ENCODE measurements at places on chromosomes 1 and 21.

- peaks cover 13% of the 10 kb centered on the region for H3K4me1 ChIP-seq
- no peaks in the 10 kb centered on the region for H3K27me3 ChIP-seq
Measured at GRCh38 chr1:203137324-203137723, 9.8 kb downstream of the ADORA1 start.

- no peaks in the 10 kb centered on the region for H3K4me1 ChIP-seq
- H3K4me3 ChIP-seq = no peak overlapping the region
- H3K36me3 ChIP-seq = no peaks in the 10 kb centered on the region
- DNase-seq = no peak
Measured at GRCh38 chr1:20421441-20421840, 64.6 kb downstream of the CAMK2N1 start.

DNA sequence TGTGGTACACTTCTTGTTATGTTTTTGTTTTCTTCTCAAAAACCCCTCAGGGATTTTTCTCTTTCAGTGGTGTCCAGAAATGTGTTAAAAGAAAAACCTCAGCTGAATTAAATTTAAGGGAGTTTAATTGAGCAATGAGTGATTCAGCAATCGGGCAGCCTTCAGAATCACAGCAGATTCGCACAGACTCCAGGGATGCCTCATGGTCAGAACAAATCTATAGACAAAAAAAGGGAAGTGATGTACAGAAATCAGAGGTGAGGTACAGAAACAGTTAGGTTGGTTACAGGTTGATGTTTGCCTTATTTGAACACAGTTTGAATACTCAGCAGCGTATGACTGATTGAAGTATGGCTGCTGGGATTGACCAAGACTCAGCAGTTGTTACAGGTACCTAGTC lies 86.2 kb downstream of the TLR5 start:
- H3K36me3 ChIP-seq = no peaks in the 10 kb centered on the region
- no peak overlapping the region for H3K27ac ChIP-seq
- no peak overlapping the region for H3K4me3 ChIP-seq
- DNase-seq = no peak
- no peaks in the 10 kb centered on the region for H3K27me3 ChIP-seq

- no peak for DNase-seq
- H3K4me1 ChIP-seq = no peaks in the 10 kb centered on the region
- H3K27me3 ChIP-seq = no peaks in the 10 kb centered on the region
Measured at GRCh38 chr1:200355801-200356200, 54.0 kb downstream of the ZNF281 start.

DNA sequence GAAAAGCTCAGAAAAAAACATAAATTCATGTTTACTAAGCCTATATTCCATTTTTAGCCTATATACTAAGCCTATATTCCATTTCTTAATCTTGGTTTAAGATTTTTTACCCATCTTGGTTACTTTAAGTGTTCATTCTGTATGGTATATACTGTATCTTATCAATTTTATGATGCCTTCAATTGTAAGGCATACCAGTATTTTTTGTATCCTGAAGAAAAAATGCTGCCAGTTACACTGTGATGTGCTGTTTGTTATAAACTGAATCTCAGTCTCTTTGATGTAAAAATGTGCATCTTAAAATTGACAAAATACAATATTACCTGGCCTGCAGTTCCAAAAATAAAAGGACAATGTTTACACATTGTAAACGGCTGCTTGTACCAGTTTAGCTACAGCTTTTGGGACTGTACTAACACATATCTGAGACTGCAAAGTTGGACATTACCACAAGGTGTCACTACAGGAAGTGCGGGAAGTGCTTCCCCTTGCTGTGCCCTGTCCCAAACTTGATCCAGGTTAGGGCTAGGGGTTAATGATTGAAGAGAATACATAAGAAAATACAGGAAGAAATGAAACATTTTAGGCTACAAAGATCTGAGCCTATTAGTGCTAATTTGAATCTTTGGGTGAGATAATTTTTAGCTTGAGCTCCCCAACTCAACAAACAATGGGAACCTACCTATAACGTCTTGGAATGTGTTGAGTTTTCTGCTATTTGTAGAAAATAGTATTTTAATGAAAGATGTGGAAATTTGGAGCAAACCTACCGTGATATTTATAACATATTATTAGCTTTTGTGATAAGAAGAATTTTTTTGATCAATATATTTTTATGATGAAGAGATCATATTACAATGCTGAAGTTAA lies 108.9 kb downstream of the LBR start:
- H3K4me3 ChIP-seq = no peak overlapping the region
- H3K4me1 ChIP-seq = no peaks in the 10 kb centered on the region
- no peaks in the 10 kb centered on the region for H3K36me3 ChIP-seq

GRCh38 chr1:156476501-156477298 lies 23.9 kb downstream of the MEF2D start:
- H3K4me1 ChIP-seq = peaks cover 19% of the 10 kb centered on the region
- no peaks in the 10 kb centered on the region for H3K27me3 ChIP-seq
- DNase-seq = no peak
- no peak overlapping the region for H3K4me3 ChIP-seq

DNA sequence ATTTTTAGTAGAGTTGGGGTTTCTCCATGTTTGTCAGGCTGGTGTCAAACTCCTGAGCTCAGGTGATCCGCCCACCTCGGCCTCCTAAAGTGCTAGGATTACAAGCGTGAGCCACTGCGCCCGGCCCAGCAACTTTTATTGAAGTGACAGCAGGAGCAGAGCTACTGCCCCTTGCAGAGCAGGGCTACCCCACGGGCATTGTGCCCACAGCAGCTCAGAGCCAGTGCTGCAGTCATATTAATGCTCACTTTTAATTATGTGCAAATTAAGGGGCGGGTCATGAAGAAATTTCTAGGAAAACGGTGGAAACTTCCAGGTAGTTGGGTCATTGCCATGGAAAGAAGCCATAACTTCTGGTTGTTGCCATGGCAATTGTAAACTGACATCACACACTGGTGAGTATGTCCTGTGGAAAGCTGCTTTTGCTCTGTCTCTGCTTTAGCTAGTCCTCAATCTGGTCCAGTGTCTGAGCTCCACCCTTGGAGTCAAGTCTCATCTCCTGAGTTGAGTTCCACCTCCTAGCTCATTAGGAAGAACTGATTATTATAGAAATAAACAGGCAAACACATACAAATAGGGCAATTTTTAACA lies 127.3 kb upstream of the ADGRL4 start:
- no peaks in the 10 kb centered on the region for H3K4me1 ChIP-seq
- DNase-seq = no peak
- no peaks in the 10 kb centered on the region for H3K36me3 ChIP-seq
- no peak overlapping the region for H3K27ac ChIP-seq
- H3K4me3 ChIP-seq = no peak overlapping the region

- no peaks in the 10 kb centered on the region for H3K36me3 ChIP-seq
- H3K27ac ChIP-seq = no peak overlapping the region
- no peak overlapping the region for H3K4me3 ChIP-seq
- H3K4me1 ChIP-seq = no peaks in the 10 kb centered on the region
Measured at GRCh38 chr21:38598413-38598812, 100.1 kb upstream of the ERG start.

DNA sequence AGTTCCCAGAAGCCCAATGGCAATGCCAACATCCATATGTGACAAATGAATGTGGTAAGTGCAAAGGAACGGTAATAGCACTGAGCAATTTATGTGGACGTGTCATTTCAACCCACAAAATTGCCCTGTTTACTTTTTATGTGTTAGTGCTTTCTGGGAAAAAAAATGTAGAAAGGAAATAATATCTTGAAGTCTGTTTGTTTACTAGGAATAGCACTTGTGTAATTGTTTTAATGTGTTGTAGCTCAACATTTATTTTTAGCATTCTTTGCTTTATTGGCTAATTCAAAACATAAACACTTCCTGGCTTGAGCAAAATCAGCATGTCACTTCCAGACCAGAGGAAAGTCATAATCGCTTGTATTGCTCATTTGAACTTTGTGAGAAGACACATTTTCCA lies 224.8 kb upstream of the KCNK2 start:
- H3K27ac ChIP-seq = no peak overlapping the region
- no peak overlapping the region for H3K4me3 ChIP-seq
- no peak for DNase-seq
- no peaks in the 10 kb centered on the region for H3K4me1 ChIP-seq
- no peaks in the 10 kb centered on the region for H3K36me3 ChIP-seq

DNA sequence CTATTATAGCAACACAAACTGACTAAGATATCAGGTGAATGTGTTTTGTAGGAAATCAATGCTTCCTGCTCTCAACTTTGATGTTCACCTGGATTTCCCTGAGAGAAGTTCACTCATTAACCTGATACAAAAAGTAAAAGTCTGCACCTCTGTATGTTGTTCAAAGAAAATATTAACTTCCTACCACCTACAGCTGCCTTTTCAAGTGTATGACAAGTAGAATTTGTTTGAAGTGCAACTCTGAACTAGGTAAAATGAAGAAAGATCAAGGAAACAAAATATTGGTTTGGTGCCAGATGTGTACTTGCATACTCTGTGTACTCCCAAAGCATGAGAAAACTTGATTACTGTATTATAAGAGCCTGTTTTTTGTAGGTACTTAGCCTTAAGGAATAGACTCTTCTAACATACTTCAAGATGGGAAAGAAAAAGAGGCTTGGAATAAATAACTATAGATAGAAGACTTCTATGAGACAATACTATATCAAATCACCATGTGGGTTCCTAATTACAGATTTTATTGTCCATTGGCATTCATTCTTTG lies 193.4 kb downstream of the APP start:
- H3K27ac ChIP-seq = no peak overlapping the region
- no peaks in the 10 kb centered on the region for H3K27me3 ChIP-seq
- DNase-seq = no peak
- H3K4me1 ChIP-seq = no peaks in the 10 kb centered on the region
- H3K4me3 ChIP-seq = no peak overlapping the region

DNA sequence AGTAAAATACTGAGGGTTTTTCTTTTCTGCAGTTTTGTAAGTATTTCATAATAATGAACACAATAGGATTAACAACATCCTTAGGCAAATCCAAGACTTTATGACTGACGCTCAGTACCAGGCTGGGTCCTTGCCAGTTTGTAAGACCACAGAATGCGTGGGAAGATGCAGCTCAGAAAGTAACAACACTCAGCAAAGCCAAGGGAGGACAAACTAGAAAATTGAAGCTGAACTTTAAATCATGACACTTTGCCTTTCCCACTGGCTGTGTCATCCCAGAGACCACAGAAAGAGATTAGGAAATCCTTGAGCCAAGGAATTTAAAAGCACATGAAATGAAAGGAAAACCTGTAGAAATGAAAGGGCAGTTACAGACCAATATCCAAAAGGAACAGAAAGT lies 426.3 kb upstream of the CHRM3 start:
- DNase-seq = no peak
- H3K27me3 ChIP-seq = no peaks in the 10 kb centered on the region
- no peak overlapping the region for H3K4me3 ChIP-seq
- H3K36me3 ChIP-seq = no peaks in the 10 kb centered on the region
- no peak overlapping the region for H3K27ac ChIP-seq
- no peaks in the 10 kb centered on the region for H3K4me1 ChIP-seq

DNA sequence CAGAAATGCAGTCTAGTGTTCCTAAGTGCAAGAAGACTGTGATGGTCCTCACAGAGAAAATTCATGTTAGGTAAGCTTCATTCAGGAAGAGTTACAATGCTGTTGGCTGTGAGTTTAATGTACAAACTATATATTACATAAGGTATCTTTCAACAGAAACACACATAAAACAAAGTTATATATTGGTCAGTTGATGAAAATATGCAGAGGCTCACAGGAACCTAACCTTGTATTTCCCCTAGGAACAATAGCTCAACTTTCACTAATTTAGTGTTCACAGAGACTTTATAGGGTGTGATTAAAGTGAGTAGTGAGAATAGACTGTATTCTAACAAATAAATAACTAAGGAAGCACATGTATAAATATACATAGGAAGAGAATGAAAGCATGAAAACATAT lies 676.9 kb upstream of the ADGRL4 start:
- H3K4me1 ChIP-seq = no peaks in the 10 kb centered on the region
- no peaks in the 10 kb centered on the region for H3K36me3 ChIP-seq
- H3K27me3 ChIP-seq = no peaks in the 10 kb centered on the region
- H3K27ac ChIP-seq = no peak overlapping the region
- DNase-seq = no peak

All from pancreas (tissue), 10 donors.